ENCODE measurements at places on chromosomes 5 and 9.

DNA sequence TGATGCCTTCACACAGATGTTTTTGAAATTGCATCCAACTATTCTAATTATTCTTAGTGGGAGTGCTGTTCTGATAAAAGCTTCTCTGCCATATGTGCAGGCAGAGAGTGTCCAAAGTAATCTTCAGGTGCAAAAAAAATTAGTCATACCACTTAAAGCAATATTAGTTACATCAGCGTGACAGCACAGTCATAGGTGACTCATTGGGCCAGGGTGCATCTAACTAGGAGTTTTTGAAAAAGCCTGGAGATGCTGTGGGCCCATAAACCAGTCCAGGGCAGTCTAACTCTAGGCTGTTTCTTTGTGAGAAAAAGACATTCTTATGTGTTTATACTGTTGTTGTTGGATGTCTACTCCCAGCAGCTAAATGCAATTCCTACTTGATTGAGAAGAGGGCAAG is 33.0 kb upstream of the C6 start:
- no peak for DNase-seq

DNA sequence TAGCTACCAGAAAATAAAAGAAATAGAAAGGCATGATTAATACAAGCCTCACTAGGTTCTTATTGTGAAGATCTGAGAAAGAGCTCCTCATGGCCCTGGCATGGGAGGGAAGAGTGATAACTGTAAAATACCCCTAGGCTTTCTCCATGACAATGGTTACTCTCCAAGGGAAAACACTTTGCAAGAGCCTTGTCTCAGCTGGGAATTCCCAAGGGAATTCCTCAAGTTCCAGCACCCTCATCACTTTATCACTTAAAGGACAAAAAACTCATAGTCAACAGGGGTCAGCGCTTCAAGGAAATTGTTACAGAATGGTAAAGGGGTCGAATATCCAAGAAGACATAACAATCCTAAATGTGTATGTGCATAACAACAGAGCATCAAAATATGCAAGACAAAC is 21.2 kb downstream of the SYK start:
- DNase-seq, result no peak

- DNase-seq, result no peak
Measured at GRCh38 chr5:15020736-15021135, 149.2 kb upstream of the ANKH start.

DNA sequence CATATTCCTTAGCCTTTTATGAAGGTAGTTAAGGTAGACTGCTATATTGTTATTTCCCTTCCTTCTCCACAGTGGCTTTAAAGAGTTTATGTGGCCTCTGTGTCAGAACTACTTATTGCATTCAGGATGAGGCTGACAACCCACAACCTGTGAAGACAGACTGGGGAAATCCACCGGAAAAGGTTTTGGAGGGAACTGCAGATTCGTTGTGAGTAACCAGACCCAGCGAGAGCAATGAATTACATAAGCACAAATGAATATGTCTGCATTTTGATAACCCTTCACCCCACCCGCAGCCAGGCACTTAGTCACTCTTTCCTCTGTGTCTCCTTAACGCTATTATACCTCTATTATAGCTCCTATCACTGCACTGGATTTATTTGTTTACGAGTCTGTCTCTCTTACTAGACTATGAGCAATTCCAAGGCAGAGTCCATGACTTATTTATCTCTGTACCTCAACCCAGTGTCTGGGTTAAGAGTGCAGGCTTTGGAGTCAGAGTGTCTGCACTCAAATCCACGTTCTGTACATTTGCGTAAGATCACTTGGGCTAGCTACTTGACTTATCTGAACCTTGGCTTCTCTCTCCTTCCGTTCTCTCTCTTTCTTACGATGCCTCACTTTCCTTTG is 19.2 kb downstream of the KCTD16 start:
- peak; percentile 28 for DNase-seq

- no peak for DNase-seq
Measured at GRCh38 chr5:107867266-107867665, 196.5 kb upstream of the EFNA5 start.

GRCh38 chr5:131513780-131514179 is 121.2 kb downstream of the RAPGEF6 start:
- no peak for DNase-seq

Data from stimulated activated CD8-positive, alpha-beta memory T cell treated with anti-CD3 and anti-CD28 coated beads, Interleukin-4, amount 100 ng/mL, for 1 hour (primary cell).